IMR-90 (cell line): ENCODE measurements at places on chromosomes 11 and 22.
A peak's percentile ranks its signal among the peaks of the same experiment; 100 is the strongest.

DNA sequence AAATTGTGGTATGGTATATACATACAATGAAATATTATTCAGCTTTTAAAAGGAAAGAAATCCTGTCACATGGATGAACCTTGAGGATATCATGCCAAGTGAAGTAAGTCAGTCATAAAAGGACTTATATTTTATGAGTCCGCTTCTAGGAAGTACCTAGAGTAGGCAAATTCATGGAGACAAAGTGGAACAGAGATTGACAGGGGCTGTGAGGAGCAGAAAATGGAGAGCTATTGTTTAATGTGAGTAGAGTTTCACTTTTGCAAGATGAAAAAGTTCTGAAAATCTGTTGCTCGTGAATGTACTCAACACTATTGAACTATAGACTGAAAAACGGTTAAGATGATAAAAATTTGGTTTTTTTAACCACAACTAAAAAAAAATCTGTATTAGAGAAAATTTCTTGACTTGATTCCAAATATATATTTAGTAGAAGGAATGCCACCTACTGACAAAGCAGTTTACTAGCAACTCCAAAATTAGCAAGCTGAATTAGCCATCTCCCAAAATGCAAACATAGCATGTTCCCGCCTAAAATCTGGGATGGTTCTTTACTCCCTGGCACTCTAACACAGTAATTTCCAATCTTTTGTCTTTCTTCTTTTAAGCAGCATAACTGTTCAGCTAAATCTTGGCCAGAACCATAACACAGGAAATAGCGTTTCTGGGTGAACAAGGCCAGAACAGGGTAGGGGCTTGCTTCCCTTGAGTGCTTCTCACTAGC, 1.5 kb downstream of the UFD1 start:
- peak; percentile 16 for DNase-seq

DNA sequence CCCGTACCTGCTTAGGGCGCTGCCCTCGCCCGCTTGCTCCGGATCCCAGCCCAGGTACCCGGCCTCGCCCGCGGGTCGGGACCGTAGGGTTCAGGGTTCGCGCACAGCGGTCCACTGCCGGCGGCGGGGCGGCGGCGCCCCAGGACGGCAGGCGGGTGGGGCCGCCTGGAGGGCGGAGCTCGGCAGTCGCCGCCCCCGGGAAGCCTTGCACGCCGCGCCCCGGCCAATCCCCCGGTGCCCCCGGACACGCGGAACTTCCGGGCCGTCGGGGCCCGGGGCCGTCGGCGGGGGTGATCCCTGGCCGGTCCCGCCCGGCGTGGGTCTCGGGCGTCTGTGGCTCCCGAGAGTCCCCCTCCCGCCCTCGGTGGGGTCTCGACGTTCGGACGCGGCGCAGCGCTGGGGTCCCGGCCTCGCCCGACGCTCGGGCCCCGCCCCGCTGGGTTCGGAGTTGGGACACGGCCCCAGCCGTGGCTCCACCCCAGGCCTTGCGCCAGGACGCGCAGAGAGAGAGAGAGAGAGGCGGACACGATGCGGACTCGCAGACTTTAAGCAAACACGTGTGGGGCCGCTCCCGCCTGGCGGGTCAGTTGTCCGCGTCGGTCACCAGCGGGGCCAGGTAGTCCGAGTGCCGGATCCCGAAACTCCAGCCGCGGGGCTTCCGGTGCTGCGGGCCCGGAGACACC, at the start of gene TYMP:
TSS of gene TYMP (minus strand) at position 116 of the 683 bp plus-strand sequence. CDS start 303 bp downstream, outside the sequence.
- peak; percentile 44 for DNase-seq

DNA sequence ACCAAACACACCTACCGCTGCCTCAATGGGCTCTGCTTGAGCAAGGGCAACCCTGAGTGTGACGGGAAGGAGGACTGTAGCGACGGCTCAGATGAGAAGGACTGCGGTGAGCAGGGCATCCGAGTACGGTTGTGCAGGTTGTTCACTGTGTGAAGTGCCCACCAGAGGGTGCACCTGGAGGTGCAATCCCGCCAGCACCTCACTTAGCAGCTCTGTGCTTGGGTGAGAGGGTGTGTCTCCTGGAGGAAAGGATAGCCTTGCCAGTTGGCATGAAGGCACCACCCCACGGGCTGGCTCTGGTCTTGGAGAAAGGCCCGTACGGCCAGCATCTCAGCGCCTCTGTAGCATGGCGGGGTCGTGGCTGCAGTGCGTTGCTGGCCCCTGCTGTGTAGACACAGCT, 39.4 kb downstream of the ST14 start:
- DNase-seq = no peak

- no peak for DNase-seq
Observed at GRCh38 chr11:112185883-112186282, 10.6 kb downstream of the BCO2 start.

- DNase-seq = peak; percentile 64
Observed at GRCh38 chr11:129146191-129146590, 45.9 kb downstream of the ARHGAP32 start.

DNA sequence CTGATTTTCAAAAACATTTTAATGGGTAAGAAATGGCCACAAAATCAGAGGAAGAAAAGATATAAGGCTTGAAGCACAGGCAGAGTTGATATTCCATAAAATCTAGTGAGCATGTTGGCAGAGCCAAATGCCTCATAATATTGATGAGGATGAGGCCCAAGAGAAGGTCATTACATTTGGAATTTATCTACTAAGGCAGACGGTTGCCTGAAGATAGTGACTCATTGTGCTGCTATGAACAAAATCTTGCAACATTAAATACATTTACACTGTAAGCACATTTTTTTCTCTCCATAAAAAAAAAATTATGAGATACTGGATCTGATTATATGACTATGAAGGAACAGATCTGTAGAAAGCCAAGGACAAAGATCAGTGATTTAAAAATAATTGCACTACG, 881.4 kb upstream of the CHORDC1 start:
- peak; percentile 80 for DNase-seq

DNA sequence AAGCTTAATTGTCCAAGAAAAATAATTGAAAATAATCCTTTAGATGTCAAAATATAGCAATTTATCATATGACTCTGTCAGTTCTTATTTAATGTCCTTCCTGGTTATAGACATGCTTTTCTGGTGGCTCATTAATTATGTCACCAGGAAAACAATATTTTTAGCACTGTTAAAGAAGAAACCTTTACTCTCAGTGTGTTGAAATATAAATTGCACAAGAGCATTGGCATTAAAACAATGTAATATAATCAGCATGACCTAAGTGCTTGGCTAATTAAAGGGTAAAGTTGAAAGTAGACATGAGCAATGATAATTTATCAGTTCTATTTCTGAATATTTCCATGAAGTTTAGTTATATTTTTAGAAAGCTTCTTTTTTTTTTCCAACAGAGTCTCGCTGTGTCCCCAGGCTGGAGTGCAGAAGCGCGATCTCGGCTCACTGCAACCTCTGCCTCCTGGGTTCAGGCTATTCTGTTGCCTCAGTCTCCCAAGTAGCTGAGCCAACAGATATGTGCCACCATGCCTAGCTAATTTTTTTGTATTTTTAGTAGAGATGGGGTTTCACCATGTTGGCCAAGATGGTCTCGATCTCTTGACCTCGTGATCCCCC, 232.3 kb downstream of the JRKL start:
- no peak for DNase-seq

- no peak for DNase-seq
Observed at GRCh38 chr22:44243761-44244160, 63.0 kb downstream of the PARVG start.

DNA sequence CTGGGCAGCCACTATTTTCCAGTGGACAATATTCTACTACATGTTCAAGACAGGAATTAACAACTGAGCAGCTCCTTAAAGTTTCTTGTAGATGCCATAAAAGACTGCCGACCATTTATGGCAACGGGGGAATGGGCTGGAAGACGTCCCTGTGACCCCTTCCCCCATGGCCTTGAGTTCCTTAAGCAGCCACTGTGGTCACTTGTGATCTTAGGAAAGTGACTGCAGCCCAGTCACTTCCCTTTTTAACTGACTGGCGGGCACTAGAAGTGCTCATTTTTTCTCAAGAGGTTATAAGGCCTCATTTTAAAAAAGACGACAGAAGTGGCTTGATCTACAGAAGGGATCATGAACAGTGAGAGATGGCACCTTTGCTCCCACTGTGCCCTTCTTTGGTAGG, 153.2 kb upstream of the NARS2 start:
- no peak for DNase-seq

DNA sequence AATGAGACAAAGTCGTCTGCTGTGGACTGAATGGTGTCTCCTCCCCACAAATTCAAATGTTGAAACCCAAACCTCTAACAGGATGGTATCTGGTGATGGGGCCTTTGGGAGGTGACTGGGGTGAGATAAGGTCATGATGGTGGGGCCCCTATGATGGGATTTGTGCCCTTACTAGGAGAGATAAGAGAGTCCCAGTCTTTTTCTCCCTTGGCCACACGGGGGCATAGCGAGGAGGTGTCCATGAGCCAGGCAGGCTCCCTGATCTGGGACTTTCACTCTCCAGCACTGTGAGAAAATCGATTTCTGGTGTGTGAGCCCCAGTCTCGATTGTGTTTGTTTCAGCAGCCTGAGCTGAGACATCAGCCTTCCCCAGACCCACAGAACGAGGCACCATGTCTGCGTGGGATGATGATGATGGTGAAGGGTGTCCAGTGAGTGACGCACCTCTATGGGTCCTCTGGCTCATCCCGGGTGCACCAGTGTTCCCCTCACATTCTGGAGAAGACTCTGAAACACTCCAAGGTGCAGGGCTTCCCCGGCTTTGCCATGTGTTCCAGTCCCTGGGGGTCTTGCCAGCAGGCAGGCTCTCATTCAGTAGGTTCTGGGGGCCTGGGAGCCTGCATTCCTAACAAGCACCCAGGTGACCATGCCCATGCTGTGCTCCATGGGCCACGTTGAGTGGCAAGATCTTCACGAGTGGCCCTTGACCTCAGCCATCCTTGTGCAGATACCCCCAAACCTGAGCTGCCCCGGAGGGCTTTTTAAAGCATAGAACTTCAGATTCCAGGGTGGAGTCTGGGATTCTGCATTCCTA, 363.0 kb downstream of the CTTN start:
- DNase-seq = no peak

- peak; percentile 84 for DNase-seq
Observed at GRCh38 chr11:46006418-46007070, 84.1 kb downstream of the LARGE2 start.

- peak; percentile 59 for DNase-seq
Observed at GRCh38 chr11:62472063-62472884, 53.4 kb downstream of the SCGB1A1 start.

DNA sequence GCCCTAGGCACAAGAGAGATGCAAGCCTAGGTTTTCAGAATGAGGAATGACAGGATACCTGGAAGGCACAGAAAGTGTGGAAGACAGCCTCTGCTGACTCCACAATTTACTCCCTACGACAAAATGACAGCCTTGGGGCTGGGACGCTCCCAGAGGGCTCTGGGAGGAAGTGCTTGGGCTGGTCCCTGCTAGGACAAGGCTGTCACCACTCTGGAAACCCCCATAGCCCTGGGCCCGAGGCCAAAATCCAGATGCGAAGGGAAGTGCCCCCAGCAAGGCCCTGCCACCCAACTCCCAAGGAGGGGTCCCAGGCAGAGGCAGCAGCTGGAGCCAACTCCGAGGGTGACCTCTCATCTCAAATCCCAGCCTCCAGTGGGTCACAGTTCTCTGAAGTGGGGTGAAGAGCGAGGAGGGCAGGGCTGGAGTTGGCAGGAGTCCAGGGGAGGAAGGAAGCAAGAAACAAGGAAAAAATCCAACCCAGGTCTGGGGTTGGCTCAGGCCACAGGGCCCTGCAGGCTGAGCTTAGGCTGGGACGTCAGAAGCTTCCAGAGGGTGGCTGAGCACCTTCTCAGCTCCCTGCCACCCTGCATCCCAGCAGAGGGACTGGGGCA, 6.3 kb upstream of the CDC42EP2 start:
- no peak for DNase-seq

DNA sequence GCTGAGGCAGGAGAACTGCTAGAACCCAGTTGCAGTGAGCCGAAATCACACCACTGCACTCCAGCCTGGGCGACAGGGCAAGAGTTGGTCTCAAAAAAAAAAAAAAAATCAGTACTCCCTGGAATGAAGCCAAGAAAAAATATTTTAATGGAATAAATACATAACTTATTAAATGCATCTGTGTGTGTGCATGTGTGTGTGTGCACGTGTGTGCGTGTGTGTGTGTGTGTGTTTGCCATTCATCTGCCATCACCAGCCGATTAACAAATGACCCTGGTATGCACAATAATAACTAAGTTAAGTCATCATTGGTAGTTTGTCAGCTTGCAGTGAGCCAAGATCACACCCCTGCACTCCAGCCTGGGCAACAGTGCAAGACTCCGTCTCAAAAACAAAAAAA, 35.0 kb upstream of the SCGB1A1 start:
- DNase-seq = no peak

- peak; percentile 76 for DNase-seq
Observed at GRCh38 chr11:747158-748006, at the start of gene TALDO1. TSS of gene TALDO1 (plus strand) at chr11:747464. CDS start at chr11:747482, 18 bp downstream.

- DNase-seq = no peak
Observed at GRCh38 chr11:2586793-2587131, 113.0 kb downstream of the KCNQ1OT1 start.

- no peak for DNase-seq
Observed at GRCh38 chr11:9651899-9652748, 11.8 kb upstream of the SWAP70 start.

DNA sequence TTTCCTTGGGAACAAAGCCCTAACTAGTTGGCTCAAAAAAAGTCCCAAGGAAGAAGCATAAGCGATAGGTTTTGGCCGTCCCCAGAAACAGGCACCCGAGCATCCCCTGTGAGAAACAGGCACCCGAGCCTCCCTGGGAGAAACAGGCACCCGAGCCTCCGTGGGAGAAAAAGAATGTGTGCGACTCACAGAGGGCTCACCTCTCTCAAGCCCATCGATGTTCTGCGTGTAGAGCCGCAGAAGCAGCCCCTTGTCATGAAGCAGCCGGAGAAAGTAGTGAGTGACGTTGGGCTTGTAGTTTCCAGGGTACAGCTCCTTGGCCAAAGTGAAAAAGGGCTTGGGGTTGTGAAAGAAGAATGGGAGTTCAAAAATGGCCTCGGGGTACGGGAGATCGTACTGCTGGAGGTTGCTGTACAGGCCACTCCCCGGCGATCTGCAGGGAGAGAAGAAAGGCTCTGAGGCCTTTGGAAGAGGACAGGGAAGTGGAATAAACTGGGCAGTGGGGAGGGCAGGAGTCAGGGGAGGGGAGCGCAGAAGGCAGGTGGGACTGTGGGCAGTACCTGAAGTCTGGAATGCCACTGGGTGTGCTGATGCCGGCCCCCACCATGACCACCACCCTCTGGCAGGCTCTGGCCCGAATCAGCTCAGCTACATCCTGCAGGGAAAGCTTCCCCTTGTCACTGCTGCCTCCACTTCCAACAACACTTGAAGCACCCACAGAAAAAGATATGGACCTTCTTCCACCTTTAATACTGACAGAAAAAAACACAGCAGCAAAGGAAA, 3.2 kb downstream of the SIRT3 start:
- DNase-seq = no peak

GRCh38 chr11:124610295-124610694, 933 bp upstream of the PANX3 start:
- no peak for DNase-seq

- no peak for DNase-seq
Observed at GRCh38 chr11:130125638-130126037, 33.9 kb upstream of the ST14 start.

DNA sequence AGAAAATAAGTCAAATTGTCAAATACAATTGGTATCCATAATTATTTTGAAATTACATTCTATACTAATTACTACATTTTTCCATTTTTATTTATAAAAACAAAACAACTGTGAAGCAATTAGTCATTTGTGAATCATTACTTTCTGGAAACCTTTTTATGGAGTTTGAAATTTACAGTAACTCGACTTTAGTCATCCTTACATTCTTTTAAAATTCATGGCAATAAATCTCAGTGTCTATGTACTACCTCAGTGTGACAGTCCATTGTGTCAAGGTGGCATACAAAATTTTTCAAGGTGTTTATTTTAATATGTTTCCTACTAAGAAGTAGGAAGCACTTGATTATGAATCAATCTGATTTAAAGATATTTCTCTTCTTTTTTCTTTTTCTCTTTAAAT, 1949.4 kb upstream of the RAG2 start:
- DNase-seq = no peak
